ENCODE measurements at places on chromosomes 1 and 21. TPM values are rescaled to one million over a fixed set of nuclear protein-coding genes. Genes with fewer than 3 reads are reported as not detected.

- DNase-seq, result no peak
Observed at GRCh38 chr1:157252473-157252872, 114.3 kb upstream of the ETV3 start.

DNA sequence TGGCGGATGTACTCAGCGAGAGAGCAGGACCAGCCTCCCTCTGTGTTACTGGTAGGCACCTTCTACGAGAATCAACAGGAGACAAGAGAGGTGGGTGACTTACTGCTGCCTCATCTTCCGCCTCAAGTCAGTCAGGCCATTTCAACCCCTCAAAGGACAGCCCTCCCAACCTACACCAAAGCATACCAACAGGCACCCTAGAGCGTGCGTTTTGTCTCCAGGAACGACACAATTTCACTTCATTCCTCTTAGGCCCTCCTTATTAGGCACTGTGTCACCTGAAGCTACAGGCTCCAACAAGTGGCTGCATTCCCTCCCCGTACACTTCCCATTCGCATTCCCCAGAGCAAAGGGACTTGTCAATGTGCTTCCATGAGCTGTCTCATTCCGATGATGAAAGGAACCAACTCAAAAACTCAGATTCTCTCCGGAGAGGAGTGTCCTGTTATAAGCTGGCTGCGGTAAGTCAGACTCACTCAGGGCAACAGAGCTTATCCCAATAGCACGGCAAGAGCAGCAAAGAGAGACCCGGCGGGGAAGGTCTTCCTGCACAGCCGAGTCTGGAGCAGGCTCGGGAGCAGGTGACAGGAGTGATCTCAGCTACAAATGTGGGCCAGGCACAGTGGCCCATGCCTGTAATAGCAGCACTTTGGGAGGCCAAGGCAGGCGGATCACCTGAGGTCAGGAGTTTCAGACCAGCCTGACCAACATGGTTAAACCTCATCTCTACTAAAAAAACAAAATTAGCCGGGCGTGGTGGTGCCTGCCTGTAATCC is 120.6 kb upstream of the IFFO2 start:
- DNase-seq, result no peak

- DNase-seq, result no peak
Observed at GRCh38 chr1:81437213-81437612, 363.5 kb upstream of the ADGRL2 start.

GRCh38 chr1:198656500-198656932 is 17.7 kb downstream of the PTPRC start:
- peak; percentile 38 for DNase-seq

ANGPTL3 gene
- 16.1 TPM for total RNA-seq

DOP1B gene
- 13.2 TPM for total RNA-seq

ATP1A4 gene
- 0.96 TPM for total RNA-seq

LMX1A gene
- 0.72 TPM for total RNA-seq

LEFTY1 gene
- 2.4 TPM for total RNA-seq

APOBEC4 gene
- 4.6 TPM for total RNA-seq

PRAMEF8 gene
- 0.48 TPM for total RNA-seq

LCE2C gene
- total RNA-seq, result not detected

PADI3 gene
- total RNA-seq, result not detected

All from umbilical cord (tissue), 2 donors.